Activated CD4-positive, alpha-beta T cell treated with anti-CD3 and anti-CD28 coated beads, Interleukin-2, amount 50 U/mL, for 4 hours (primary cell): ENCODE measurements at places on chromosomes 5 and 9.

- no peak for DNase-seq
These were observed 37.2 kb downstream of the MARVELD2 start for GRCh38 chr5:69451941-69452647.

DNA sequence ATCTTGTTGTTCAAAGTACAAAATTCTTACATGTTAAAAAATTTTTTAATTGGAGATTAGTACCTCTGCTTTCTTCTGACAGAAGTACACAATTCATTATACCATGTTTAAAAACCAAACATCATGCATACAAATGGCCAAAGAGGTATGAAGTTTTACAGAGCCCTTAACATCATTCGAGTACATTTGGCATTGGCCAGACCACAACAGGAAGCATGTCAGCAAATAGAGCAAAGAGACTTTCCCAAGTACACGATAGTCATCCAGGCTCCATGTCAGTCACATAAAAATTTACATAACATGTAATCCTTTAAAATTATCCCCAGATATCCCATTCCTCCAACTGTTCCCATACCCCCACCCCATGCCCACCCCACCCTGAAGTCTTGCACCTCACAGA lies 22.5 kb downstream of the HMGCS1 start:
- no peak for DNase-seq

GRCh38 chr9:76690246-76690972 lies 73.8 kb upstream of the PCA3 start:
- no peak for DNase-seq

GRCh38 chr5:176837707-176838115 lies 27.4 kb downstream of the UNC5A start:
- peak; percentile 53 for DNase-seq

DNA sequence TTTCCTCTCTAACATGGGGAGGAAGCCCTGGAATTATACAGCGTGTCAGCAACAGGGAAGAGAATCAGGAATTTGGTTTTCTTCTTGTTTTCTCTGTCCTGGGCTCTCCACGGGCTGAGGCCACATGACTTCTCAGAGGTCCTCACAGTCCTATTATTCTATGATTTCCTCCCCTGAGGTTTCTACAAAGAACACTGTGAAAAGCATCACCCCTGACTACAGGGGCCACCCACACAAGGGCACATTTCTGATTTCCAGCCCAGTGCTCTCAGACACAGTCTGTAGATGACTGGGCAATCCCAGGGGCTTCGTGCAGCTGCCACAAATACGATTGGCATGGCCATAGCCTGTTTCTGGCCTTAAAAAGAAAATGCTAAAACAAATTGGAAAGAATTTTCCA lies 284.9 kb downstream of the CEMIP2 start:
- DNase-seq = no peak
